ENCODE measurements at places on chromosomes 3 and 15.
A peak's percentile ranks its signal among the peaks of the same experiment; 100 is the strongest.

- no peak for DNase-seq
These were observed 121.1 kb upstream of the PLAAT1 start for GRCh38 chr3:193119926-193120325.

DNA sequence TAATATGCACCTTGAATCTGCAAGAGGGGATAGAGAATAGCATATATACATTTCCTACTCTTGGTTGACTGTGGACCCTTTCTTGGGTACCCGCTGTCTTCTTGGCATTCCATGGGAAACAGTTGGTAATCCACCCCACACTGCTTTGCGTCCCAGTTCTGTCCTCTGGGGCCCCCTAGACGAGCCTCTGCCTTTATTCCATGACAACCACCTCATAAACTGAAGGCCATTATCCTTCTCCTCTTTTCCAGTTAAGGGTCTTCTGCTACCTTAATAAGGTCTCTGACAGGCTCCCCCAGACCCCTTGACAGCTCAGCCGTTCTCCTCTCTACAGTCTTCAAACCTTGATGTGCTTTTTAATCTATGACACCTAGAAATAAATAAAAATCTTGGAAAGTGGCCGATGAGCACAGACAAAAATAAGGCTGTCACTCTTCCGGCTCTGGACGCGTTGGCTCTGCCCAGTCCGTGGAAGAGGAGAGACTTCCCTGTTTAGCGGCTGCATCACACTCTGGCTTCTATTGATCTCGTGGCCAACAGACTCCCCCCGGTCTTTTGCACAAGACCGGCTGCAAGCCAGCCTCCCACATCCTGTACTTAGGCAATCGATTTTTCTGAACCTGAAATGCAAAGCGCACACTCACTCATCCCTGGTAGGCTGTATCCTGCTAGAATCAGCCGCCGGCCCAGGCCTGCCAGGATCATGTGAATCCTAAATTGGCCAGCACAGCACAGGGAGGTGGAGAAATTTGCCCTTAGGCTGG lies 251.0 kb upstream of the TLE3 start:
- DNase-seq, result no peak

GRCh38 chr3:19972054-19972453 lies 25.2 kb downstream of the RAB5A start:
- DNase-seq, result peak; percentile 62

- no peak for DNase-seq
These were observed 27.6 kb downstream of the FOXL2 start for GRCh38 chr3:138919325-138919724.

DNA sequence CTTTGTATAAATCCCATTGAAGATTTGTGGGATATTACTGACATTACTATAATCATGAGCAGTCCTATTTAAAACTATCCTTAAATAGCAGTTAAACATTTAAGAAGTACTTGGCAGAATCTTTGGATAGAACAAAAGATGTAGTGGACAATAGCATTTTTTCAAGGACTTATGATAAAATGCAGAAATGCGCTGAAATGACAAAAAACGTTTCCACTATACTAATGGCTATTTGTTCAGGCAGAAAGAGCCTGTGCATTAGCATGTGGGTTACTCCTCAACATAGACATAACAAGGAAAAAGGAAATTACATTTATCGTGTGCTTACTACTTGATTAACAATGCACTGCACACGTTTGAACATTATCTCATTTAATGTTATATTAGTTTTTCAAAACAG lies 80.7 kb downstream of the GADL1 start:
- no peak for DNase-seq

DNA sequence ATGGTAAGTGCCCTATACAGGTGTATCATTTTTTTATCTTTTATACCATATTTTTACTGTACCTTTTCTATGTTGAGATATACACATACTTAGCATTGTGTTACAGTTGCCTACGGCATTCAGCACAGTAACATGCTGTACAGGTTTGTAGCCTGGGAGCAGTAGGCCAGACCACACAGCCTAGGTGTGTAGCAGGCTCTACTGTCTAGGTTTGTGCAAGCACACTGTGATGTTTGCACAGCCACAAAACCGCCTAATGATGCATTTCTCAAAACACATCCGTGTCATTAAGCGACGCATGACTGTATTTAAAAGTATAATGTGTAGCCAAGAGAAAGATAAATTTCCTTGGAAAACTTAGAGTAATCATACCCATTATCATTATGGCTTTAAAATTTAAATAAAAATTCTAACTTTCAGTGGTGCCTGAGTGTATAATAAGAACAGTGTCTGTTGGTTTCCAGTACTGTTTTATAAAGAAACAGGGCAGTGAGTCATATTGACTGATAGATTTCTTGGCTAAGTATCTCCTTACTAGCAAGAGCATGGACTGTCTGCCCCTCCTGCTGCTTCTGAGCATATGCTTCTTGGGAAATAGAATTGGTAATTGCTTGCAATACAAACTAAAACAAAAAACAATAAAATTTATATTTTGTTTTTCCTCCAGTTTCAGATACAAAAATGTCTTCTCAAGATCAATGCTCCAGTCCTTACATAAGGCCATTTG lies 18.3 kb downstream of the CALML4 start:
- peak; percentile 87 for DNase-seq

Data from IMR-90 (cell line).